ENCODE measurements at places on chromosomes 5 and 9.

DNA sequence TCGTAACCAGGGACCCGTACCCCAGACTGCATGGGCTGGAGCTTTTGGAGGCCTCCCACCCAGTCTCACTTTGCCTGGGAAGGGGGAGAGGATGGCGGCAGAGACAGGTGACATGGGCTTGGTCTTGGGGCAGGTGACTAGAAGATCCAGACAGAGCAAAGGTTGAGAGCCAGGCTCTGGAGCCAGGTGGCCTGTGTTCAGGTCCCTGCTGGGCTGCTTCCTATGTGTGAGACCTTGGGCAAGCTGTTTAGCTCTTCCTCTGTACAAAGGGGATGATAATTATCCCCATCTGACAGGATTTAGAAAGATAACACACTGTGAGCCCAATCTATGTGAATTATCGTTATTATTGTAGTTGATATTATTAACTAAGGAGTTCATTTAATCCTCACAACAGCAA is 16.1 kb upstream of the NDST1 start:
- DNase-seq, result no peak

- DNase-seq, result no peak
These were observed 146.9 kb upstream of the GNA14 start for GRCh38 chr9:77794985-77795384.

DNA sequence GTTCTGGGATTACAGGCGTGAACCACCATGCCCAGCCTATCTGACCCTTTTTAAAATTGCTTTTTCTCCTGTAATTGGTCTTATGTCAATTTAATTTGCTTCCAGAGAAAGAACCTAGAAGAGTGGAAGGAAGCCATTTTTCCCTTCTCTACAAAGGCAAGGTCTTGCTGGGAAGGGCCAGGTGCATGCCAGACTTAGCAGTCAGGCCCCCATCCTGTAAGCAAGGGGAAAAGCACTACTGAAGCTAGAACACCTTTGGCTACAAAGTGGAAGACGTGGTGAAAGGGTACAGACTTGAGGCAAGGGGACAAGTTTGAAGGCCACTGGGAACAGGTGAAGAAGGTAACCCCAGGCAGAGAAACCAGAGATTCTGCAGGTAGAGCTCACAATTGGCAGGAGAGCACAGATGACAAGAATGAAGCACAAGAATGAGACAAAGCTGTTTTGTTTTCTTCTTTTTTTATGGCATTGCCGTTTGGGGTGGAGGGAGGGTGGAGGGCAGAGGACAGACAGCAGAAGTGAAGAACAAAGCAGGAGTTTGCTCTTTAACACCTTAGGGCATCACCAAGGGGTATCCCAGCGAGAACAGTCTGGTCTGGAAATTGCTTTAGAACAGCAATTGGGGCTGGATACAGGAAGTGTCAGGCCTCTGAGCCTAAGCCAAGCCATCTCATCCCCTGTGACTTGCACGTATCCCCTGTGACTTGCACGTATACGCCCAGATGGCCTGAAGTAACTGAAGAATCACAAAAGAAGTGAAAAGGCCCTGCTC is 72.9 kb downstream of the SERINC5 start:
- DNase-seq, result peak; percentile 75

DNA sequence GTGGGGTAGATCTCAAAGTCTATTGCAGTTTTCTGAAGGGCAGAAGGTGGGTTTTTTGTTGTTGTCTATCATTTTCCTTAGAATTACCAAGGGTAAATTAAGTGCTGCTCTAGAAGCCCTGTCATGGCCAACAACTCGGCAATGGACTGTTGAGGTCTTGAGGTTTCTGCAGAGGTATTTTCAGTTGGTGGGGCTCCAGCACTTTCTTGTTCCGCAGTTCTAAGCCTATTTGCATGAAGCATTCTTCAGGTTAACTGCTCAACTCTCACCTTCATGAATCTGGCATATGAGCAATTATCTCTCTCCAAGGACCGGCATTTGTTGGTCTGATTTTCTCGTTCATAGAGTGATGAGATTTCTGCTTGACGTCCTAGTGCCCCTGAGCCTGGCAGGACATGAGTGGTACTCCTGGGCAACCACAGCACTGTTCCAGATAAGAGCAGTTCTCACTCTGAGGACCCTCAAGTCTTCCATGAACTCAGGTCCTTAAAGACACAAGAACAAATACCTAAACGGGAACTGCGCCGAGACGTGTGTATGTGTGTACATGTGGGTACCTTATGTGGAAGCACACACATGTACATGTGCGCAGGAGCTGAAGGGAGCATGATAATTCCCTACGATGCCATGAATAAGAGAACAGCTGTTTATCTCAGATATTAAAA is 544.5 kb downstream of the CSNK1G3 start:
- no peak for DNase-seq

- no peak for DNase-seq
These were observed 110.8 kb downstream of the BOD1 start for GRCh38 chr5:173505634-173506033.

- peak; percentile 81 for DNase-seq
These were observed 107.3 kb upstream of the PRLR start for GRCh38 chr5:35337340-35338156.

- no peak for DNase-seq
These were observed 77.9 kb upstream of the ICE1 start for GRCh38 chr5:5344606-5345005.

DNA sequence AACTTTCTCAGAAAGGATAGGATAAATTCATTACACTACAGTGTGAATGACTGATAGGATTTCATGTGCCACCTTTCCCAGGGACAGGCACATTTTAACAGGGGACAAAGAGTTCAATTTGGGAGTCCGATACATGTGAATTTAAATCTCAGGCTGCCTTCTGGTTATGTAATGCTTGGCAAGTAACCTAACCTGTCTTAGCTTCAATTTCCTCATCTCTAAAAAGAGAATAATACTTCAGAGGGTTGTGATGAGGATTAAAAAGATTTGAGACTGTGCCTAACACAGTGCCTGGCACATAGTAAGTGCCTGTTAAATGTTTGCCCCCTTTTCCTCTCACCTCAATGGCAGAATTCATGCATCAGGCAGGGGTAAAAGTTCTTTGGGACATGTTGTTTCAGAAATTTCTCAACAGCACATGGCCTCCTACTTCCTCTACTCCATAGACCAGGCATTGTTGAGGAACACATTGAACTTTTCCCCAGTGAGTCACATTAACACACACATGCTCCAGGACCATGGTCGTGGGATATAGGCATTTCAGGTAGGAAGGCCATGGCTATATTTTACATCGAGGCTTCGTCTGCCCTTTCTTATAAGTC is 94.6 kb upstream of the EGFLAM start:
- DNase-seq, result no peak

- no peak for DNase-seq
These were observed 40.0 kb downstream of the LURAP1L start for GRCh38 chr9:12814877-12815237.

GRCh38 chr5:177428574-177429217 is 2.2 kb downstream of the GRK6 start:
- no peak for DNase-seq

GRCh38 chr5:80780761-80781285 is 126.0 kb upstream of the DHFR start:
- DNase-seq, result no peak

GRCh38 chr5:78416677-78417425 is 56.4 kb downstream of the SCAMP1 start:
- DNase-seq, result no peak

GRCh38 chr9:101038488-101038887 is 10.0 kb downstream of the PLPPR1 start:
- DNase-seq, result no peak

DNA sequence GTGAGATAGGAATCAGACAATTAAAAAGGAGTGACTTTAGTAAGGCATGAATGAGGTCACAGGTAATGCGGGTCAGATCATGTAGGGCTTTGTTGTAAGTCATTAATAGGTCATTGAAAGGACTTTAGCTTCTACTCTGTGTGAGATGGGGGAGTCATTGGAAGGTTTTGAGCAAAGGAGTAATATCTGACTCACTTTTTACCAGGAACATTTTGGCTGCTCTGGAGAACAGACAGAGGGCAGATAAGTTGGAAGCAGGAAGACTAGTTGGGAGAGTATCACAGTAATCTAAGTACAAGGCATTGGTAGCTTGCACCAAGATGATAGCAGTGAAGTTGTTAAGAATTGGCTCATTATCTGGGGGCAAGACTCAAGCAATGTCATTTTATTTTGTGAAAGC is 37.4 kb downstream of the KIF2A start:
- DNase-seq, result no peak

- DNase-seq, result no peak
These were observed 142.8 kb downstream of the DCP2 start for GRCh38 chr5:113119246-113119924.

DNA sequence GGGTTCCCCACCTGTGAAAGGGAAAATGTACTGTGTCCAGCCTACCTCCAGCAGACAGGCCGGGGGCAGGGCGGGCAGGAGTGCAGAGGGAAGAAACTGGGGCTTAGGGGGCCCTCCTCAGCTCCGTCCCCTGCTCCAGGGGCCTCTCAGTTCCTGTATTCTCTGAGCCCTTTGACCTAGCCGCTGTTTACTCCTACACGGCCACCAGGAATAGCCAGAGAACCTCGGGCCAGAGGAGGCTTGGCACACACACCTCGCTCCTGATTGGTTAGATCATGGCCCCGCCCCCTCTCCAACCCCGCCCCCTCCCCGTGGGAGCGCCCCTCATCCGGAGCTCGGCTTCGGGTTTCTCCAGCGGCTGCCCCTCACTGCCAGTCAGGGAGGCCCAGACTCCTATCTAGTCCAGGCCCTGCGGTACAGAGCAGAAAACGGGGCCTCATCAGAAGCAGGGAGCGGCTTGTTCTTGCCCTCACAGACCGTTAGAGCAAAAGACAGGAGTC is 2.2 kb downstream of the ST6GALNAC6 start:
- peak; percentile 93 for DNase-seq

GRCh38 chr9:132582276-132582785 is at the start of gene BARHL1:
Gene BARHL1 (plus strand): TSS chr9:132582606. CDS start chr9:132582798, 192 bp downstream.
- DNase-seq, result no peak

DNA sequence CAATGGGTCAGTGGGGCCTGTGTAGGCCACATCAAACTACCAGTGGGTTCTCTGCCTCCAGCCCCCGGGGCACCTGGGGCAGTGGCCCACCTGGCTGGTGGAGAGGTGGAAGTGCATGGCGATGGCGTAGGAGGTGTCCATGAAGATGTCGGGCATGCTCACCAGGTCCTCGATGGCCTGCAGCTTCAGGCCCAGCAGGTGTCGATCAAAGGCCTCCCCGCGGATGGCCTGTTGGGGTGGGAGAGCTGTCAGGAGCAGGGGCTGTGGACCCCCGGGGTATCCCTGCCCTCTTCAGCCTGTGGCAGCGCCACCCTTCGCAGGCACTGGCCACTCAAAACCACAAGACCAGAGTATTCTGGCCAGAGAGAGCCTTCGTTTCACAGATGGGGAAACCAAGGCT is 14.7 kb downstream of the CRAT start:
- no peak for DNase-seq

DNA sequence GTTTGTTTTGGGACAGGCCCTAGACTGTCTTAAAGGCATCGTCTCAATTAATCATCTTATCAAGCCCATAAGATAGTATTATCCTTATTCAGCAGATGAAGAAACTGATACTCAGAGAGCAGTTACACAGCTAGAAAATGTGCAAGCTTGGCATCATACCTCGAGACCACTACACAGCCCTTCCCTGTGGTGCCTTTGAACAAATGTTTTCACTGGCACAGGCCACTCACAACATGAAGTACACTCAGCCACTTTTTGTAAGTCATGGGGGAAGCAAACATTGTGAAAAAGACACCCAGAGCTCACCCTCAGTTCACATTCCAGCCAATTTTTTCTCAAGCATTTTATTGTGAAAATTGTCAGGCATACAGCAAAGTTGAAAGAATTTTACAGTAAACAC is 122.5 kb downstream of the WDR41 start:
- no peak for DNase-seq

DNA sequence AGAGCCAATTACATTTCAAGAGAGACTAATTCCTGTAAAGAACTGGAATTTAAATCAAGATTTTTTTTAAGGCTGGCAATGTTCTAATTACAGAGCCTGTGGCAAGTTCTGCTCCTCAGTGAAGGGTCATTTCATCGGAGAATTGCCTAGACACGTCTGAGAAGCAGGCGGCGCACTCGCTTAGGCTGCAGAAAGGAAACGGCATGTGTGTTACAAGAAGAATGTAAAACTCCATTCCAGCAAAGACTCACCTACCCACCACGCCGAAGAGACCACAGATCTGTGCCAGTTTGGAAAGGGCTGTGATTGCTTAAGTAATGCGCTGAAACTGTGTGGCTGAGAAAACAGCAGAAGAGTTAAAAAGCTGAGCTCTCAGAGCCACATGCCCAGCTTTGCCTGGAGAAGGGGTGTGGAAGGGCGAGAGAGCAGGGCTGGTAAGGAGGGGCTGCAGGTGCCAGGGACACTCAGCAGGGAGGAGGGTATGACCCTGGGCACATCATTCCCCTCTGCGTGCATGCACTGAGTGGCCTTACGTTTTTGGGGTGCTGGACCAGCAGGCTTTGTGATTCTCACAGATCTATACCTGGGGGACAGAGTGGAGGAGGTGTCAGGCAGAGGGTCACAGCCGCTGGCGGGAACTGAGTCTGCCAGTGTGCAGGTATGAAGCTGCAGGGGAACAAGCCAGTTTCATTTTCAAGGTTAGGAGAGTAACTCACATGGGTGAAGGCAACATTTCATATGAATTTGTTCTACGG is 17.8 kb upstream of the SLC25A51 start:
- DNase-seq, result no peak

DNA sequence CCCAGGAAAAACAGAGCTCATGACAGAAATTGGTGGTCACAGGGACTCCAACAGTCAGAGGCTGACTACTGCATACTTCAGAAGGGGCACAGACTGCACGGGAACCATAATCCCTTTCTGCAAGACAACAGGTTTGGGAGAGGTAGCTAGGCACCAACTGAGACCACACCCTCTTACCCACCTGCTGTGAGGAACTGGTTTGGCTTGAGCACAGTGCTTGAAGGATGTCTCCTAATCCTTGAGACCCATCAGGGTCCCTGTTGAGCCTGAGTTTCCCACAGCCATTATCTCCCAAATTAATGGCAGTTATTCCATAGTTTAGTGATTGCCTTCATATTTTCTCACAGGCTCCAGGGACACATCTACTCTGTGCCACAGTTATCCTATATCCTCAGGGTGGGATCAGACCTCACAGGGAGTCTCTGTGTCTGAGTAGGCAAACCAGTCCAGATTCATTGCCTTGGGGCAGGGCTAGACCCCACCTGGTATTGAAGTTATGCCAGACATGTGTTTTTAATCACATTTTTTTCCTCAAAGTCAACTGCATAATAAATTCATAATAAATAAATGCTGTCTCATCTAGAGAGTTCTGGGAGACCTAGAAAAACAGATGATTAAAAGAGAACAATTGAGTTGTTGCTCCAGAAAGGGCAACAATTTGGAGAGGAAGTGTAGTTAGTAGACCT is 9.3 kb upstream of the CAST start:
- peak; percentile 30 for DNase-seq

DNA sequence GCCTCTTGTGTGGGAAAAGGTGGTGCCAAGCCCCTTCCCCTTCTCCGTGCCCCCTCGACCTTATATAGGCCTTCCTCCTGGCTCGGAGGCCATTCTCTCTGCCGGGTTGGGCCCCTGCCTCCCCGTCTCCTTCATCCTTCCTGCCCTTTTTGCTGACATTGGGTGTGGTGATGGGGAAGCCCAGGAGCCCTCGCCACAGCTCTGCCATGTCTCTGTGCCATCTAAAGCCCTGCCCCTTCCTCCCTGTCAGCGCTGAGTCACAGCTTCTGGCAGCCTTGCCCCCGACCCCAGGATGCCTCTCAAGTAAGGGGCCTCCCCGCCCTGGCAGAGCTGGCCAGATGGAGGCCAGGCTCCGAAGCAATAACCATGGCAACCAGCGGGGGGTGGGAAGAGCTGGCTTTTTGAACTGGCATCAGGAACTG is 30.4 kb downstream of the JADE2 start:
- peak; percentile 75 for DNase-seq
